ENCODE measurements at places on chromosomes 12 and 14. TPM values are rescaled to one million over a fixed set of nuclear protein-coding genes. Genes with fewer than 3 reads are reported as not detected.

- no peak for DNase-seq
Measured at GRCh38 chr12:13436696-13437391, 240.3 kb downstream of the EMP1 start.

Gene KLRG1
- polyA plus RNA-seq: 3.2 TPM

Gene FGF6
- not detected for polyA plus RNA-seq

- no peak for DNase-seq
Measured at GRCh38 chr12:27826076-27826475, 46.0 kb upstream of the MANSC4 start.

GRCh38 chr12:42474391-42474790, 115.2 kb downstream of the PRICKLE1 start:
- no peak for DNase-seq

Gene MUCL1
- not detected for polyA plus RNA-seq

DNA sequence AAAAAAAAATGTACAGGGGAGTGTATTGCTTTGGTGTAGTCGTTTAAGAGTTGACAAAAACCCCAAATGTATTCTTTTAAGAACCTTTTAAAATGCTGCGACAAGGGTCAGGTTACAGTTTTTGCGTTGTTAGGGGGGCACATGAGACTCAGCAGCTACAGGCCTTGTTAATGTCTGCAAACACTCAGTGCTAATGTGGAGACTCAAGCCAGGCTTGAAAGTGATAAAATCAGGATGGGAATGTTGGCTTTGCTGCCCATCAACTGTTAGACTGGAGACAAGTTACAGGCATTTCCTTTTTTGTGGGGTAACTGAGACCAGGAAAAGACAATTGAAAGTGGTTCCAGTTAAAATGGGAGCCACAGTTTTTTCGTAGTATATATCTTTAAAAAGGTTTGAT, 84.8 kb downstream of the PRKCH start:
- no peak for DNase-seq

Gene HOXC4
- 52.4 TPM for polyA plus RNA-seq

Gene ZNF385A
- 11.7 TPM for polyA plus RNA-seq

DNA sequence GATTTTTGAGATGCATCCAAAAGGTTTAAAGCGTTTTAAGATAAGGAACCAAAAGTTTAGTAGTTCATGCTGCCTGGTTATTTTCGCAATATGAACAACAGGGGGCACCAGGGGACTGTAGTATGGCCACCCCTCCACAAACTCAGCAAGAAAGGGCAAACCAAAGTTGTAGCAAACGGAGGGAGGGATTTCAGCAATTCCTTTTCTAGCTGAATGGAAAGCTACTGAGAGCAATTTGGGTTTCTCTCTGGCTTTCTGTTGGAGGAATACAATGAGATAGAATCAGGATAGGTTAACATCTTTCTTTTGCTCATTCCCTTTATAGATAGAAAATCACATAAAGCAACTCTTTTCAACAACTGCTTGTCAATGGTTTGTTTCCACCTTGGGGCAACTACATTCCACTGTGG, 62.5 kb downstream of the DRAM1 start:
- peak; percentile 61 for DNase-seq

Gene TOMM20L
- polyA plus RNA-seq: 1.4 TPM

Gene KRT8
- 250 TPM for polyA plus RNA-seq
